ENCODE measurements at places on chromosomes 3 and 15.

- DNase-seq = peak; percentile 89
Measured at GRCh38 chr3:107240183-107241091, 136.8 kb upstream of the CCDC54 start.

- peak; percentile 87 for DNase-seq
Measured at GRCh38 chr3:53195602-53196574, 34.9 kb downstream of the PRKCD start.

GRCh38 chr3:45772341-45773035, 23.8 kb downstream of the SLC6A20 start:
- DNase-seq = no peak

GRCh38 chr15:93378558-93378957, 289.5 kb upstream of the RGMA start:
- no peak for DNase-seq

DNA sequence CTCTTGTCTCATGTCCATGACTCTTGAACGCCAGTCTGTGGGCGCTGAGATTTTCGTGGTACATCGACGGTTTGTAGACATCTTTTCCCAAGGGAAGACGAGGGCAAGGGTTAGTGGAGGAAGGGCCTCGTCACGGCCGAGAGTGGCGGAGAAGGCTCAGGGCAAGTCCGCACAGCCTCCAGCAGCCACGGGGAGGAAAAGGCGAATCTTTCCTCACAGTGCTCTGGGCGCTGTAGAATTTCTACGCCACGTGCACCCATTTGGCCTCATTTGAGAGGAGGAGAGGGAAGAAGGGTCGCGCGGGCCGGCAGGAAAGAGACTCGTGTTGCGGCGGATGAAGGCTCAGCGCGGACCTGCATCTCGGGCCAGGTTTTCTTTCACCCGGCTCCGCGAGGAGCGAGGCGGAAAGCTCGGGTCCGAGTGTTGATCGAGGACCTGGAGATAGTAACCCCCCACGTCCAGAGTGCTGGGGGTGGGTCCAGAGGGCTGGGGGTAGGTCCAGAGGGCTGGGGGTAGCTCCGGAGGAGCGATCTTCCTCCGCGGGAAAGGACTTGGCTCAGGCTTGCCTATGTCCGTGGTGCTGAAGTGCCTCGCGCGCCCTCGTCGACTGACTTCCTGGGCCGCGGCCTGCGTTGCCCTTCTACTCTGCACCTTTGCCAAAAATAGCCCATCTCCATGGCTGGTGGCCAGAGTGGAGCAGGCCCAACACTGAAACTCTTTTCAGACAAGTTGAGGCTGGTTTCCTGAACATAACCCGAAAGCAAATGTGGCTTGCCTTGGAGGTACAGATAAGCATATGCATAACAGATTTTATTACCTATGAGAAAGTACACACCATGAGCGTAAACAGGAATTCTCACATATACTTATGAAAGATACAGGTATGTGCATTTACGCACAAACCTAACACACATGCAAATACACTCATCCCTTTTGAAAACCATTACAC, 1.1 kb downstream of the SLC35G2 start:
- DNase-seq = peak; percentile 46

- no peak for DNase-seq
Measured at GRCh38 chr3:22322861-22323260, 571.9 kb upstream of the ZNF385D start.

- peak; percentile 85 for DNase-seq
Measured at GRCh38 chr3:135965506-135966270, at the start of gene PPP2R3A. PPP2R3A (plus strand) TSS chr3:135965728; CDS start chr3:136001499, 35,771 bp downstream.

GRCh38 chr3:32467333-32468070, 35.1 kb downstream of the CMTM6 start:
- DNase-seq = peak; percentile 89

- DNase-seq = no peak
Measured at GRCh38 chr15:66917904-66918448, 147.4 kb upstream of the SMAD3 start.

- no peak for DNase-seq
Measured at GRCh38 chr15:47439146-47440111, 277.9 kb upstream of the SEMA6D start.

DNA sequence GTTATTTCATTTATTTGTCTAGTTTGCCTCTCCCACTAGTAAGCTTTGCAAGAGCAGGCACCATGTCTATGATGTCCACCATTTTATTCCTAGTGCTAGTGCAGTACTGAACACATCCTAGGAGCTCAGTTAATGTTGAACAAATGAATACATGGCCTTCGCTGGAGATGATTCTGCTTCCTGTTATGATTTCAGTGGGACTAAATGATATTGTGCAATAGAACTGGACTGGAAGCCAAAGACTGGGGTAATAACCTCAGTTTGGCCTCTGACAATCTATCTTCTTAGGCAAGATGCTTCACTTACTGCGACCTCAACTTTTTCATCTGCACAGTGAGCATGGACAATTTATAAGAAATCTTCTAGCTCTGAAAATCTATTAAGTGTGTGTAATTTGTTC, 191.3 kb downstream of the ADAMTSL3 start:
- DNase-seq = no peak

DNA sequence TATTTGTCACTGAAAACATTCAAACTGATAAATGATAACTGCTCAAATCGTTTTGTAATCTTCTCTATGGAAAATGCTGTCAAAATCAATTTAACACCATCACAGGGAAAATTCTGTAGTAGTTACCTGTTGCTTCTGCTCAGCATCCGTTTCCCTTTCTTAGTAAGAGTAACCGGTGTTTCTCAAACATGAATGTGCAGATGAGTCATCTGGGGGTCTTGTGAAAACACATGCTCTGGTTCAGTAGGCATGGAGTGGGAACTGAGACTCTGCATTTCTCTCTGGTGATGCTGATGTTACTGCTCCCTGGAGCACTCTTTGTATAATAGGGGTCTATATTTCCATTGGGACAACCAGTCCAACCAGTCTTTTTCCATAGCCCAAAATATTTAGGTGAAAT, 145.1 kb downstream of the SEMA6D start:
- DNase-seq = peak; percentile 42

DNA sequence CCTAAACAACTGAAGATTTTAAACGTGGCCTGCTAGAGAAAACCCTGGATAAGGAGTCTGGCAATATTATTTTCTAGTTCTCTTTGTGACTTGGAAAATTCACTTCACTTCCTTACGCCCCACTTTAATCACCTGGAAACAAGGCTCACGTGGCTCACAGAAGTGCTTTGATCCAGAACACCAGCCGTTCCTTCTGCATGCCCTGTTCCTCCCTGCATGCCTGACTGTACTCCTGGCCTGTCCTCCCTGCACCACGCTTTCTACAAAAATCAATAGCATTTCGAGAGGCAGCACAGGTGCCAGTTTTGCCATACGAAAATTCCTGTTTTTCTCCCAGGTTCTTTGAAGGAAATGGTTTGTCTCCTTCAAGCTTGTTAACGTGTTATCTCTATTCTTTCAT, 474.2 kb upstream of the RGMA start:
- no peak for DNase-seq

DNA sequence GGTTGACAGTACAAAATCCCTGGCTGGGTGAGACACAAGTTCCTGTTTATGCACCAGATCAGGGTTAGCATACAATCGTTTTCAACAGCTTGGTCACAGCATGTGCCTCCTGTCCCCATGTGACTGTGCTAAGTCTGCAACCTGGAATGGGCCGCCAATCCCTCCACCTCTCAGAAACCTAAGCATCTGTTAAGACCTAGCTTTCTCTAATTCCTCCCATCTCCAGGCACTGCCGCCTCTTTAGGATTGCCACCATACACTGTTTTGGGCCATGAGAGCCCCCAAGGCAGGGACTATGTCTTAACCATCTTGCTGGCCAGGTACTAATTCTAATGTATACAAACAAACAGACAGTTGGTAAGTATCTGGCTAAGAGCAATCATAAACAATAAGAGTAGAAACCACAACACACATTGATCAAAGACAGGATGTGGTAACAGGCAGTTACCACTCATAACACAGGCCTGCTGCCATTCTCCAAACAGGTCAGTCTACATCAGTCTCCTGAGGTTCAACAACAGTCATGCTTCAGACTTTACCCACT, 25.6 kb downstream of the SEC22C start:
- no peak for DNase-seq

GRCh38 chr3:141330235-141330634, 38.1 kb upstream of the ZBTB38 start:
- DNase-seq = no peak

GRCh38 chr3:53823026-53823955, 22.9 kb downstream of the CHDH start:
- no peak for DNase-seq

DNA sequence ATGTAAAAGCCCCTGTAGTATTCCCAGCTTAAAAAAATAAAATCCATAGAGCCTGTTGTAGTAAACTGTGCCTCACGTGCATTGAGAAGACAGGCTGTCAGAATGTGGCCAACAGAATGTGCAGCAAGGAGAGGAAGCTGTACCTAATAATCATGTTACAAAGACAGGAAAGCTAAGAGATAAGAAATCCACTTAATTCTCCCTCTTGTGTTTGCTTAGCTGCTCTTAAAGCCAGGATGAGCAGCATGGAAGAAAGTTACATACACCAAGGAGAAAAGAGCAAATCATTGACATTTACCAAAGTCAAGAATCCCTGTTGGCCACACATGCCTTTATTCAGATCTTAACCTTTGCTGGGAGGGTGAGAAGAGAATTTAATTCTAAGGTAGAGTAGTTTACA, 85.9 kb downstream of the TNIK start:
- DNase-seq = no peak

DNA sequence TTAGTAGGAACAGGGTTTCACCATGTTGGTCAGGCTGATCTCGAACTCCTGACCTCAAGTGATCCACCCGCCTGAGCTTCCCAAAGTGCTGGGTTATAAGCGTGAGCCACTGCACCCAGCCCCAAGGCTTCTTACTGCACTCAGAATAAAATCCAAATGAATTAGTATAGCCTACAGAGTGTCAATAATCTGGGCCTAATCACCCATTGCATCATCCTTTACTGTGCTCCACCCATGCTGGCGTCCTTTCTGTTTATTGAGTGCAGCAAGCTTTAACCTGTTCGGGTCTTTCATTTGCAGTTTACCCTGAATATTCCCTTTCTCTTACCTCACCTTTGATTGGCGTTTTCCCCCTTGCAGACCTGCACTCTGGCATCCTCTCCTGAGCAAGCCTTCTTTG, 77.7 kb downstream of the CEP63 start:
- DNase-seq = no peak

DNA sequence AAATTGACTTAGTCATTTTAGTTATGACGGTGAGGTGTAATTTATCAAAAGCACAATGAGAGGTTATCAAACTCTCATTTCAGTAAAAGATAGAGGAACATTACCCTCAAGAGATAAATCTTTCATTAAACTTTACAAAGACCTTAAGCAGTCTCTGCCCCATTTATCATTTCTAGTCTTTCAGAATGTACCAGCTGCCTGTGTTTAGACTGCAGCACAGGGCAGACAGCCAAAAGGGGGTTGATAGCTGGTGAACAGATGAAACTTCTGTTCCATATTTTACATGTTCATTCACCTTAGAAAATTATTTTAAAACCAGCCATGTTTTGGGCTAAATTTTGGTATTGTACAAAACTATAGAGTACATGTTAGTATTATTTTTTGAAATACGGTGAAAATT, 514.6 kb upstream of the CNTN3 start:
- no peak for DNase-seq

GRCh38 chr3:10996345-10997013, 3.9 kb downstream of the SLC6A1 start:
- no peak for DNase-seq

DNA sequence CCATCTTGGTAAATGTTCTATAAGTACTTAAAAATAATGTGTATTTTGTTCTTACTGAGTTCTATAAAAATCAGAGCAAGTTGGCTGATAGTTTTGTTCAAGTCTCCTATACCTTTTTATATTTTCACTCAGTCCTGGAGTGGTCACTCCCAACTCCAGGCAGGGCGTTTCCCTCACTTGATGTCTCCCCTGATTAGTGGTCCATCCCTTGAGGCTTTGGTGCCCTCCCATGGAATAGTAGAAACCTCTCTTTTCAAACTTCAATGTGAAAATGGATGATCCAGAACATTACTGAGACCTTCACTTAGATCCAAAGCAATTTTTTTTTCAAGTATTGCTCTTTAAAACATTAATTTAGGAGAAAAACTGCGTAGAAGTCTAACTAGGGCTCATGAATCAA, 25.0 kb upstream of the SCN10A start:
- no peak for DNase-seq

DNA sequence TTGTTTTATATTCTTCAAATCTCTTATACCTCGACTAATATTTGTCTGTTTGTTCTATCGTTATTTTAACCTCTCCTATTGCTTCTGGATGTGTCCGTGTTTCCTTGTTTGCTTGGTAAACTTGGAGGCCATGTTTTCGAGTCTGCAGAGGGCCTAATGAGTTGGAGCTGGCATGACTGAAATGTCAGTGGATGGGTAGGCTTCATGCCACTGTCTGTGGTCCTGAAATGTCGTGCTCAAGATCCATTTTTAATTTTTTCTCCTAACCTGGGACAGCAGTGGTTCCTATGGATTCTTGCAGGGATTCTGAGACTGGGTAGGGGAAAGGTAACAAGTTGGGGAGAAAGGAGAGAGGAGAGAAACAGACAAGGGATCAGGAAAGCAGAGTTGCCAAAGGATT, 18.8 kb upstream of the GASK1A start:
- DNase-seq = no peak

GRCh38 chr15:28018291-28019044, 80.6 kb downstream of the OCA2 start:
- peak; percentile 11 for DNase-seq

- DNase-seq = no peak
Measured at GRCh38 chr3:63199606-63200005, 78.5 kb upstream of the SYNPR start.

DNA sequence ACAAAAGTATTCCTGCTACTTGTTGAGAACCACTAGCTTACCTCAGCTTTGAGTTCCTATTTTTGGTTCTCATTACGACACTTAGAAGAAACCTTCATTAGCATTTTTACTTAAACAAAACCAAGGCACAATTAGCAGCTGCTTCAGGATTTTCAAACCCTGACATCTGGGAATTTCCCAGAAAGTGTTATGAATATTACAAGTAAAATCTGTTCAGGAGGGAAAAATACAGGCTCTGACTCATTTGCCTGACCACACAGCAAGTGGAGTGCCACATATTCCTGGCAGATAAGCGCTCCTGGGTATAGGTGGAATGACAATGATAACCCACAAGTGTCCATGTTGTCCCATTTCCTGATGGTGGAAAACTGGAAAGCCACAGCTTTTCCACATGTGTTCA, 10.3 kb upstream of the RFTN1 start:
- DNase-seq = no peak

- no peak for DNase-seq
Measured at GRCh38 chr15:91238644-91239425, 138.8 kb downstream of the SV2B start.

DNA sequence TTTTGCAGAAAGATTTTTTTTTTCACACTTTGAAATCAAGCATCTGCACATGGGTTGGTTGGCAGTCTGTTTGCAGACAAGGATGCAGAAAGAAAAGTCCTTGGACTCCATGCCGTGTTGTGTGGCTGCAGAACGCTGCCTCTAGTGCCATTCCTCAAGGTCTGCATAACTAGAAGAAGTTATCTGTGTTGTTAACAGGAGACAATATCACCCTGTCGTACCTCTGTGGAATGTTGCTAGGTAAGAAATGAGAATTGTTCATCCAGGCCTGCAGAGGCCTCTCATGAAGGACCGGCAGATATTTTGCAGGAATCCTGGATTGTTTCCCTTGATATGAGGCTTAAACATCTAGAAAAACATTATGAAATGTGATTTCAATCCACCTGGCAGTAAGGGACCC, 58.5 kb upstream of the PPARG start:
- no peak for DNase-seq

GRCh38 chr3:136281966-136282520, 31.9 kb downstream of the PCCB start:
- peak; percentile 40 for DNase-seq
